ENCODE measurements at places on chromosomes 11 and 22.

- DNase-seq: peak; percentile 76
Measured at GRCh38 chr22:19870153-19871022, 15.7 kb upstream of the GNB1L start.

GRCh38 chr11:115321605-115322289 is 182.5 kb downstream of the CADM1 start:
- no peak for DNase-seq

DNA sequence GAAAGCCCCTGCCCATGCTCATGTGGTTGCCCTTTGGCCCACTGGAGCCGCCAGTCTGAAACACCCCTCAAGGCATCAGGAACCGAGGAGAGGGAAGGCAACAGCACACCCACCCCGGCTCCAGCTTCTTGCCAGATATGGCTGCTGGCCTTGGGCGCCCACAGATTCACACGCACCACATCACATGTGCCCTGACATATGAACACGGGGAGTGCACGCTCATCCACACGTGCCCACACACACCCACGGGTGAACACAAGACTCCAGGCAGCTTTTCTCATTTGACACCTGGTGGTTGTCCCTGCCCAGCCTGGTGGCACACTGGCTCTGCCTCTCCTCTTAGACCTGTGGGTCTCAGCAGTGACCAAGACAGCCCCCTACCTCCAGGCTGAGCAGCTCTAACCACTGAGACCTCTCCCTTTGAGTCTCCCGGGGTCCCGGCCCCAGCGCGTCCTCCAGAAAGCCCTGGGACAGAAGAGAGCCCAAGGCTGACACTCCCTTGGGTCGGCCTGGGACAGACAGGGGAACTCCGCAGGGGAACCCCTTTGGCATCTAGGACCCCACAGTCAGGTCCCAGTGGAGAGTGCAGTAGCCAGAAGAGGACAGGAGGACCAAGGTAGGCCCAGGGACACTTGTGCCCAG is 2.7 kb upstream of the MAPK12 start:
- no peak for DNase-seq

- DNase-seq: no peak
Measured at GRCh38 chr11:35420371-35420770, 1.0 kb upstream of the SLC1A2 start.

DNA sequence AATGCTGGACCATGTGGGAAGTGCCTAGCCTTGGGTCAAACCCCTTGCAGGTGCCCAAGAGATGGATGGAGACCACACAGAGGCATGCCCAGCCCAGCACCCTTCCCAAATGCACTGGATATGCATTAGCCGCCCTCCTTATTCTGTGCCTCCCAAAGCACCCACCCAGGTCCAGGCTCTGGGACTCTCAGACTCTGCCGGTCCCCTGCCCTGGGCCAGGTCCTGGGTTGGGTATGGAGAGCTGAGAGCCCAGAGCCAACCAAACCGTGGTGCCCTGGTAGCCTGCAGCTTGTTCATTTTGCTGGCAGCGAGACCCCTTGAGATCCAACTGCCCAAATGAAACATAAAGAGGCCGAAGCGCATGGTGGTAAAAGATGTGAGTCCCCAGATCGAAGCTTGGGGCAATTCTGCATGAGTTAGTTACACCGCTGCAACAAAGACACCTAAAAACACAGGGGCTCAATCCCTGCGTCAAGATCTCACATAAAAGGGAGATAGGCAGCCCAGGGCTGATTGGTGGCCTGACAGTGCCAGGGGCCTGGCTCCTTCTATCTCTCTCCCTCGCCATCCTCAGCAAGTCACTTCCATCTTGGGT is 61.5 kb downstream of the MYEOV start:
- peak; percentile 62 for DNase-seq

DNA sequence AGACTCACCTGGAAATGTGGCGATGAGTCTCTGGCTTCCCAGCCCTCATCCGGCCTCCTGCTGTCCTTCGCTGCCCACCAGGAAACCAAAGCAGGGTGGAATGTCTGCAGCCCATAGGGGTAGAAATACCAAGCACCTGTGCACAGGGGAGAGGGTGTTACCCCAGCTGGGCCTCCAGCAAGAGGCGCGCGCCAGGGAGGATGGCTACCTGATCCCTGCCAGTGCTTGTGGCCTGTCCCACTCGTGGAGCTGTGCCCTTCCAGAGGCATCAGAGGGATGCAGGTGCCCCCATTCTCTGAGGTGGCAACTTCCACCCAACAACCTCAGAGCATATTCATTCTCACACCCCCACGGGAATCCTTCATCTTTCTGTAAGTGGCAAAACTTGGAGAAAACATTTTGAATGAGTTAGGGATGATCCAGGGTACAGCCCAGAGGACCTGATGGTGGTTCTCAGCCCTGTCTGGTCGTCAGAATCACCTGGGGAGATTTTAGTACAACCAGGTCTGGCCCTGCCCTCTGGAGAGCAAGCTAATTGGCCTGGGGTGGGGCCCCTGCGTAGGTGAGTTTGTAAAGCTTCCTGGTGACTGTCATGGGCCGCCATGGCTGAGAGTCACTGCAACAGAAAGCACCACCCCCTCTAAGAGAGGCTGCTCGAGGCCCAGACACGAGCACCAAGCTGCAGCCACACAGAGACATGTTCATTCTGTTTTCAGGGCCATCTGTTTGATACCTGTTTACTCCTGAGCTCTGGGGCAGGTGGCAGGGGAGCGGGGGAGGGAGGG is 9.9 kb downstream of the SUN2 start:
- DNase-seq: no peak

DNA sequence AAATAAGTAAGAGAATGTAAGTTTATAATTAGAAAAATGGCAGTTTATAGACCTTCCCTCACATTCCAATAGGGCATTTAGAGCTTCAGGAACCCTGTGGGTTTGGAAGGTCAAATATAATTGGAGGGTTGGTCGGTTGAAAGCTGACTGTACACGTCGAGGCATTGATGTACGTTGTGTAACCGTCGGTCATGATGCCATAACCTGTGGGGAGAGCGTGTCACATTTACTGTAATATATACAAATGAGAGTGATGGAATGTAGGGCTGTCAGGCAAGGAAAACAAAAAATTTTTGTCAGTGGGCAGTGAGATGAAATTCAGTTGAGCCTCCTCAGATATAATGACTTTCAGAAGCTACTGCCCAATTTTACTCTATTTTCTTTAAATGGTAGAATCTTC is 88.5 kb downstream of the ARL14EP start:
- no peak for DNase-seq

DNA sequence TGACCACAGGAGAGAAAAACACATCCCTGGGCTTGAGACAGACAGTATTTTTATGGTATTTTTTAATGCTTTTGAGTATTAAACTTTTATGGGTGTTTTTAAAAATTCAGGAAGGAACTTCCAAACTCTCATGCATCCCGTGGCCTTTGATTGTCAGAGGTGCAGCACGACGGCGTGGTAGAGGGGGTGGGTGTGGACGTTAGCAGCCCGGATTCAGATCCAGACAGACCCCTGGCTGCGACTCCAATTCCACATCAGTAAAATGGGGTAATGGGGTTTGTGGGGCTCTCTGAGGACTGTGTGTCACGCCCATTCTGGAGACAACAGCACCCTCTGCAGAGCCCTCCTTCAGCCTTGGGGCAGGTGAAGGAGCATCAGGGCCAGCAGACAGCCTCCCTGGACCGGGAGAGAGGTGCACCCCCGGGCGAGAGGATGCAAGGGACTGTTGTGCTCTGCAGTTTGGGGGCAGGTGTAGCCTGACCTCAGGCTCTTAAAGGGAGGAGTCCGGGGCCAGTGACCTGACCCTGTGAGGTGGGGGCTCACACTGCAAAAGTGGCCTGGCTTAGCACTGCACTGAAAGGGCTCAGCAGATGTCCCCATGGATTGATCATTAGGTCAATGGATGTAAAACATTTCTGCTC is 1024.3 kb downstream of the TBC1D22A start:
- DNase-seq: no peak

GRCh38 chr22:28112190-28112544 is 193.1 kb upstream of the PITPNB start:
- DNase-seq: no peak

DNA sequence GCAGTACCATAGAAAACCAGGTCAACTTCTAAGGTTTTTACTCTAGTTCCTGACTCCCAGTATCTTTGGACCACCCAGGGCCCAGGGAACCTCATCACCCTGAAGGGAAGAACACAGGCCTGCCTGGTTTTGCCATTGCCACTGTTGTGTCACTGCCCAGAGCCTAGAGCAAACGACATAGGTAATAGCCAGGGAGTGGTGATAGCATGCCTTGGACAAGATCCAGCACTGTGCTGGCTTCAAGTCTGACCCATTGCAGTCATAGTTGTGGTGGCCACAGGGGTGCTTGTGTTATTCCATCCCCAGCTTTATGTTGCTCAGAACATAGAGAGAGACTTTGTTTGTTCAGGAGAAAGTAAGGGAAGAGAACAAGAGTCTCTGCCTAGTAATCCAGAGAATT is 2310.2 kb downstream of the LRRC4C start:
- no peak for DNase-seq

- DNase-seq: no peak
Measured at GRCh38 chr11:72683782-72684200, 9.6 kb upstream of the PDE2A start.

- DNase-seq: no peak
Measured at GRCh38 chr22:41526830-41527799, 17.2 kb downstream of the POLR3H start.

DNA sequence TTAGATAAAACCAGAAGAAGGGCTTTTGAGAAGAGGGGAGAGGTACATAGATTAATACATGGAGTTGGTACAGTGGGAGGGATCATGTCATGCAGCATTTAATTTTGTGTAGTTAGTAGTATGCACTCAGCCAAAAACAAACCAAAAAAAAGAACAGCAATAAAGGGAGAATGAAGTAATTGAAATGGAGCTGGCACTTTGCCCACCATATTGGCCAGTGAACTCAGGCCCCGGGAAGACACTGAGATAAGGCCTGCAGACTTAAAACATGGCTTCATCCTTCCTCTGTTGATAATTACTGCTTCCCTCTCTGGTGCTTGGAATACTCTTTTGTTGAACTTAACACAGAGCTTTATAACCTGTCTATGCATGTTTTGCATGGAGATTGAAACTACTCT is 3.1 kb downstream of the PANX1 start:
- no peak for DNase-seq

DNA sequence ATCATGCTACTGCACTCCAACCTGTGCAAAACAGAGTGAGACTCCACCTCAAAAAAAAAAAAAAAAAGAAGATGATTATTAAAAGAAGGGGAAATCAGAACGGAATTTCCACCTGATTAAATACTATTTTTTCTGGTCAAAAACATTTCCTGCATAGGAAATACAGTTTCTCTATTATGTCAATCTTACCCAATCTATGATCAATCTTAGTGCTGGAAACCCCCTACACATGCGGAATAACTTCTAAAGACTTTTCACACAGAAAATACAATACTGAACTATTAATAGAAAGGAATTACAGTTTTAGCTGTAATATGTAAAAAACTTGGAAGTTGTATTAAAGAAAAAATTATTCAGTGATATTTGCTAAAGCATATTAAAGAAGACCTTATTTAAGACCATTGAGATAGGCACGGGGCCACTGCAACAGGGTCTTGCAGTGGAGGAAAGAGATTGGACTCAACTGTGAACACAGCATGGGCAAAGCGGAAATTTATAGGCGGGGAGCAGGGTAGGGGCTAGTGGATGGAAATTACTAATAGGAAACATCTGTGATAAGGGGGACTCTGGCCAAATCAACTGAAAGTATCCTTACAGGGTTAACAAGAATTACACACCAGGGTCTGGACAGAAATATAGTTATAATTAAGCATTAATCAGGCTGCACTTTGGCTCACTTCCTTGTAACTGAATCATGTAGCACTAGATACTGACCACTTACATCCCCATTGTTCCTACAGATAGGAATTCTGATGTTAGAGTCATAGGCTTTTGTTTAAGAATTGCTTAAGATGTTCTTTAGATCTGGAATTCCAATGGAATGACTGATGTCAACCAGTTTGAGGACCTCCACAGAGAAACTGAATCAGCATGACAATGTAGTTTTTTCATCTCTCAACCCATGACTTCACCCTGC is 411.5 kb upstream of the DDI1 start:
- DNase-seq: no peak

DNA sequence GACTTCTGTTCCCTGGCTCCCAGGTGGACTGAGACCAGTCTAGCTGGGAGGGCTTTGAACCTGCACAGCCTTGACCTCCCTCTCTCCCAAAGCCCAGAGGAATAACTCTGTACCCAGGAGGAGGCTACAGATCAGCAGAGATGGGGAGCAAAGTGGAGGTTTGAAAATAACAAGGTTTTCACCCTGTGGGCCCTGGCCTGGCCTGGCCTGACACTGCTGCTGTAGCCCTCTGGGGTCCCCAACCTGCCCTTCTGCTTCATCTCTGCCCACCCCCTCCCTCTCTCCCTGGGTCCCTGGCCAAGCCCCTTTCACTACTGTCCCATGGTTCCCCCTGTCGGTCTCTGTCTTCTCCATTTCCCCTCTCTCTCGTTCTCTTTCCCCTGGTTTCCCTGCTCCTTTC is 225.2 kb downstream of the BUD13 start:
- DNase-seq: peak; percentile 67

GRCh38 chr11:10450462-10451425 is 4.3 kb upstream of the AMPD3 start:
- DNase-seq: no peak

GRCh38 chr22:36104988-36105387 is 55.6 kb downstream of the APOL3 start:
- no peak for DNase-seq

- DNase-seq: peak; percentile 82
Measured at GRCh38 chr11:73270016-73270854, 1.9 kb upstream of the P2RY6 start.

GRCh38 chr11:44893846-44894617 is 56.7 kb downstream of the TP53I11 start:
- no peak for DNase-seq

- no peak for DNase-seq
Measured at GRCh38 chr22:27312565-27312964, 489.0 kb downstream of the MN1 start.

DNA sequence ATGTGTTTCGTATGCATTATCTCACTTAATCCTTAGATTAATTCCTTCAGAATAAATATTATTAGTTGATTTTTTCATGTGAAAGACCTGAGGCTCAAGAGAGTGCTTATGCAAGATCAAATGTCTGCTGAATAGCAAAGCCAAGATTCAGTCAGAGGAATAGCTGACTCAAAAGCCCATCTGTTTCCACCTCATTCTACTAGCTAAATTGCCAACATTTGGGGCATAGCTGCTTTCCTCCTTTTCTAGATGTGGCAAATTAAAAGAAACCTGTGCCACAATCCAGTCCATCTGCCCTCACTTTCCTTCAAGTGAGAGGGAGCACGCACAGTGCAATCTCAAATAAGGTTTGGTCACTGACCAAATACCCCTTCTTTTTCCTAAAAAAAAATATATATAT is 121.1 kb downstream of the PAX6 start:
- no peak for DNase-seq

- DNase-seq: no peak
Measured at GRCh38 chr11:77444261-77444660, 29.6 kb downstream of the PAK1 start.

GRCh38 chr11:110093407-110094297 is 460 bp downstream of the ZC3H12C start:
- DNase-seq: peak; percentile 91

DNA sequence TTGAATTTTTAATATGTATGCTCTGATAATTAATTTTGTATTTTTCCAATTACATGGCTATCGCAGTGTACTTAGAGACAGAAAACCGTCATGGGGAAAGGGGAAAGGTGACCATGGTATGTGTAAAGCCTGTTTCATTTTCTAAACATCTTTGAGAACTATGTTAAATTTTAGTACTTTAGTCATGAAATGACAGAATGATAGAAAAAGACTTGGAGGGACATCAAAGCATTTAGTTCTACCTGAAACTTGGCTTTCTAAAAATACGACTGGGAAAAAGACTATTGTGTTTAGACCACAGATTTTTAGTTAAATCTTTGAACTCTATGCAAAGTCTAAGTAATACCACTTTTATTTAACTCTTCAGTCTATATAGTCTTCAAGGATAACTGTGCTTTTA is 54.1 kb downstream of the MAML2 start:
- no peak for DNase-seq

All from mesenteric fat pad (tissue), 1 donor.